ENCODE measurements at places on chromosomes 5 and 9. TPM values are rescaled to one million over a fixed set of nuclear protein-coding genes. Genes with fewer than 3 reads are reported as not detected.

Gene RNF145
- total RNA-seq, result 78.3 TPM

Gene SYK
- not detected for total RNA-seq

Gene OR1J2
- 0.50 TPM for total RNA-seq

Gene GLRA1
- not detected for total RNA-seq

Gene TMEM174
- not detected for total RNA-seq

Gene FST
- 189 TPM for total RNA-seq

Gene PPP1R26
- total RNA-seq, result 15.6 TPM

Gene CTNND2
- total RNA-seq, result not detected

Gene GRM6
- not detected for total RNA-seq

Gene PCDHB5
- total RNA-seq, result 2.2 TPM

Gene TMEM215
- not detected for total RNA-seq

Gene NPDC1
- total RNA-seq, result 21.6 TPM

Gene EXOSC2
- total RNA-seq, result 22.1 TPM

Gene PCDHB7
- total RNA-seq, result 1.1 TPM

Gene FAM153A
- 0.10 TPM for total RNA-seq

Gene PCDH1
- 6.3 TPM for total RNA-seq

Gene UBTD2
- 19.8 TPM for total RNA-seq

Gene SLC1A3
- total RNA-seq, result 20.0 TPM

Gene PCDHGC4
- 4.2 TPM for total RNA-seq

Gene PAXX
- 8.0 TPM for total RNA-seq

Gene TRAF1
- total RNA-seq, result 9.3 TPM

Gene SH3TC2
- 2.4 TPM for total RNA-seq

Gene ST8SIA4
- total RNA-seq, result 0.30 TPM

Gene SLC23A1
- not detected for total RNA-seq

Gene ADCY2
- total RNA-seq, result not detected

Gene PIP5K1B
- 0.13 TPM for total RNA-seq

Gene CER1
- not detected for total RNA-seq

Gene HARS2
- total RNA-seq, result 28.0 TPM

Gene DIRAS2
- total RNA-seq, result 0.33 TPM

Gene TEX48
- not detected for total RNA-seq

Gene TLX3
- total RNA-seq, result not detected

Gene PPIP5K2
- total RNA-seq, result 36.4 TPM

Gene C5orf58
- total RNA-seq, result not detected

Gene FOXD4L6
- 0.17 TPM for total RNA-seq
